Activated CD8-positive, alpha-beta memory T cell treated with anti-CD3 and anti-CD28 coated beads, Interleukin-2, amount 10 ng/mL, durations not matched to agents 7 days and 5 days (primary cell): ENCODE measurements at places on chromosomes 7 and 10. TPM values are rescaled to one million over a fixed set of nuclear protein-coding genes. Genes with fewer than 3 reads are reported as not detected.

Gene COL1A2
- 1.6 TPM for total RNA-seq

Gene ITPRID1
- total RNA-seq, result not detected

Gene THSD7A
- not detected for total RNA-seq

Gene OR2A7
- 1.4 TPM for total RNA-seq

Gene NAT16
- not detected for total RNA-seq

Gene LEP
- not detected for total RNA-seq

Gene C10orf67
- total RNA-seq, result 0.07 TPM

Gene PTN
- total RNA-seq, result not detected

Gene C10orf105
- total RNA-seq, result 0.18 TPM

Gene OIT3
- total RNA-seq, result not detected

Gene ACHE
- total RNA-seq, result 0.23 TPM

Gene COL28A1
- total RNA-seq, result not detected

Gene CALHM3
- total RNA-seq, result not detected

Gene IDI1
- 60.8 TPM for total RNA-seq

Gene KLF14
- total RNA-seq, result not detected
